ENCODE measurements at places on chromosomes 16 and 17.
A peak's percentile ranks its signal among the peaks of the same experiment; 100 is the strongest.

DNA sequence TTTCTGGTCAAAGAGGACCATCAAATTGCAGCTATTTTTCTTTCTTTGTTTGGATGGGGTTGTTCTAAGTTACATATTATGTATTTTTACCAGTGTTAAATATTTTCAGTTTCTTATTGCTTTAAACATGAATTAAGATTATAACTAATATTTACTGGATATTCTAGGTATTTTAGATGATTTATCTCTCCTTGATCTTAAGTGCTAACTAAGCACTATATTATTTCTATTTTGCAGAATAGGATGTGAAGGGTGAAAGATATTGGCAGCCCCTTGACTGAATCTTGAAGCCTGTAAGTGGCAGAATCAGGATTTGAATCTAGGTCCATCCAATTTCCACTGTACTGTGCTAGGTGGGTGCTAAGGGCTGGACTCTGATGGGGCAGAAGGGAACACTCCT is 307.3 kb upstream of the CCL2 start:
- no peak for DNase-seq

DNA sequence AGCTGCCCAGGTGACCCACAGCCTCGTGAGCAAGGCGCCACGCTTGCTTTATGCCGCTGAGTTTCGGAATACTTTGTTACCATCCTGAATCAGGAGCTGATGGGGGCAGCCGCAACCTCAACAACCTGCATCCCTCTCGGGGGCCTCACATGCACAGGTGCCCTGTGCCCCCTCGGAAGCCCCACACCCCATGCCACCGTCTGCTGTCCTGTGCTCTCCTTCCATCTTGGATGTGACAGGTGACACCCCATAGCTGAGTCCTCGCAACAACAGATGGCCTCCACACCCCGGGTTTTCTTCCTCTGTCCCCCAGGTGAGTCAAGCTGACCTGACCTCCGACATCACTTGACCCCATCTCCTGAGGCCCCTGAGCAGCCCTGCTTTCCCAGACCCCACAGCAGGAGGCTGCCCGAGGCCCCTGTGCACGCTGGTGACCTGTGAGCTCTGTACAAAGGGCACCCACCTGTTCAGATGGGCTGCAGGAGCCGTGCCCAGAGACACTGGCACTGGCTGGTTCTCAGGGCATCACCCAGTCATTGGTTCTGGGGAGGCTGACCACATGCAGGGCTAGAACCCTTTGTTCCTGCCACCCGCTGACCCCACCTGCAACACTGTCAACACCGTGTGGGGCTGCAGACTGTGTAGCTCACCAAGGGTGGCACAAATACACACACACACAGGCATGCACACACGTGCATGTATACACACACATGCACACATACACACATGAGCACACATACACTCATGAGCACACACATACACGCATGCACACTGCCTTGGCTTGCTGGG is 57.7 kb downstream of the RMI2 start:
- DNase-seq, result no peak

DNA sequence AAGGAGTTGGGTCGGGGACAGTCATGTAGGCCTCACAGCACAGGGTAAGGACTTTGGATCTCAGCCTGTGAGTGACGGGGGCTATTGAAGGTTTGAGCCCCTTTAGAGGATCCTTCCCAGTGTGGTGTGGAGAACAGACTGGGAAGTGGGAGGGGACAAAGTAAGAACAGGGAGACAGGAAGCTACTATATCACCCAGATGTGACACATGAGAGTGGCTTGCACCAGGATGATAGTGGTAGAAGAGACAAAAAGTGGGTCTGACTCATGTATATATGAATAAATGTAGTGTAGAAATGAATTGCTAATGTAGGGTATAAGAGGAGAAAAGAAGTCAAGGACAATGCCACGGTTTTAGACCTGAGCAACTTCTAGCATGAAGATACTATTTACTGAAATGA is 4.5 kb downstream of the NUP93 start:
- no peak for DNase-seq

GRCh38 chr17:29116804-29117753 is 63.1 kb downstream of the MYO18A start:
- DNase-seq, result peak; percentile 8

- no peak for DNase-seq
Measured at GRCh38 chr16:75028544-75029135, 29.8 kb downstream of the ZNRF1 start.

GRCh38 chr17:40540448-40540847 is 24.8 kb downstream of the CCR7 start:
- no peak for DNase-seq

- no peak for DNase-seq
Measured at GRCh38 chr16:69693916-69694315, 32.4 kb downstream of the NQO1 start.

DNA sequence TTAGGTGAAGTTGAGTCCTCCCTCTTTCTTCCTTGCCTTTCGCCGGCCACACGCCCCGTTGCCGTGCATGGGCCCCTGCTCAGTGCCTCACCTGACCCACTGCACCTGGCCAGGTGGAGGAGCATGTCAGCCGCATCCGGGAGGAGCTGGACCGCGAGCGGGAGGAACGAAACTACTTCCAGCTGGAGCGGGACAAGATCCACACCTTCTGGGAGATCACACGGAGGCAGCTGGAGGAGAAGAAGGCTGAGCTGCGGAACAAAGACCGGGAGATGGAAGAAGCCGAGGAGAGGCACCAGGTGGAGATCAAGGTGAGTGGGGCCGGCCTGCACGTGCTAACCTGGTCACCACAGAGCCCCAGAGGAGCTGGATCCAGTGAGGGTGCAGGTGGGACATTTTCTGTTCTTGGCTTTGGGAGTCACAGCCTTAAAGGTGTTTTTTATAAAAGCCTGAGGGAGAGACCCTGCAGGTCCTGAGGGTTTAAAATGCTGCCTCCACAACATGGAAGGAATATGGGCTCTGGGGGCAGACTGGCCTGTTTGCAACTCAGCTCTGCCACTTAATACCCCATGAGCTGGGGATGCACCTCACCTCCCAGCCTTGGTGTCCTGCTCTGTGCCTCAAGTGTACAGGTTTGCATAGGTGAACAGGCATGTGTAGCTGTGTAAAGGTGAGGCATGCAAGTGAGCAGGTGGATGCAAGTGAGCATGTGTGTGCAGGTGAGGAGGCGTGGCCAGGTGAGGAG is 12.1 kb upstream of the DBNDD1 start:
- DNase-seq, result no peak

- DNase-seq, result no peak
Measured at GRCh38 chr17:27650836-27651235, 19.8 kb downstream of the LGALS9 start.

DNA sequence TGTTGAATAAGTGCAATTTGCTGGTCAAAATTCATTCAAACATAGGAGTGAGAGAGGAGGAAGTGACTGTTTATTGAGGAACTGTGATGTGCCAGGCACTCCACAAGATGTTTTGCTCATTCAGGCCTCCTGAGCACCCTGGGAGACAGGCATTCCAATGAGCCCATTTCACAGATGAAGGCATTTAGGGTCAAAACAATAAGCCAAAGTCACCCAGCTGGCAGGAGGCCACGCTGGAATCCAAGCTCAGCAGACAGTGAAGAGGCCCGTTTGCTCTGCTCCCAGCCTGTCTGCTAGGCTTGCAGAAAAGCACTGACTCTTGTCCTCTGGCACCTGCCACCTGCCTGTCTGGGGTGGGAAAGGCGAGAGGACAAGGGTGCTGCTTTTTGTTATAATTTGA is 10.1 kb upstream of the SLC25A39 start:
- DNase-seq, result no peak

GRCh38 chr16:16973707-16974591 is 496.8 kb downstream of the XYLT1 start:
- DNase-seq, result no peak

GRCh38 chr17:628089-628941 is 86.3 kb downstream of the VPS53 start:
- no peak for DNase-seq

GRCh38 chr16:57531635-57532265 is 4.6 kb downstream of the CCDC102A start:
- DNase-seq, result no peak

GRCh38 chr17:53193044-53193443 is 629.7 kb upstream of the KIF2B start:
- no peak for DNase-seq

DNA sequence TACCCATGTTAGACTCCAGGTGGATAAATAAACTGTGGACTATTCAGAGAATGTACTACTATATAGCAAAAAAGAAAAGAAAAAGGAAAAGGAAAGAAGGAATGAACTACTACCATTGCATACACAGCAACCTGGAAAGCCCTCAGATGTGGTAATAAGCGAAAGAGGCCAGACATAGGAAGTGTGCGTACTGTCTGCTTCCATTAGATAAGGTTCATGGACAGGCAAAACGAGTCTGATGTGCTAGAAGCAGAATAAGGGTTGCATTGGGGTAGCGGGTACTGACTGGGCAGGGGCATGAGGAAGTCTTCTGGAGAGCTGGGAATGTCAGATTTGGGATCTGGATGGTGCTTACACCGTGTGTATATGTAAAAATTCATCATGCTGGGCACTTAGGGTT is 21.8 kb downstream of the CLEC16A start:
- no peak for DNase-seq

DNA sequence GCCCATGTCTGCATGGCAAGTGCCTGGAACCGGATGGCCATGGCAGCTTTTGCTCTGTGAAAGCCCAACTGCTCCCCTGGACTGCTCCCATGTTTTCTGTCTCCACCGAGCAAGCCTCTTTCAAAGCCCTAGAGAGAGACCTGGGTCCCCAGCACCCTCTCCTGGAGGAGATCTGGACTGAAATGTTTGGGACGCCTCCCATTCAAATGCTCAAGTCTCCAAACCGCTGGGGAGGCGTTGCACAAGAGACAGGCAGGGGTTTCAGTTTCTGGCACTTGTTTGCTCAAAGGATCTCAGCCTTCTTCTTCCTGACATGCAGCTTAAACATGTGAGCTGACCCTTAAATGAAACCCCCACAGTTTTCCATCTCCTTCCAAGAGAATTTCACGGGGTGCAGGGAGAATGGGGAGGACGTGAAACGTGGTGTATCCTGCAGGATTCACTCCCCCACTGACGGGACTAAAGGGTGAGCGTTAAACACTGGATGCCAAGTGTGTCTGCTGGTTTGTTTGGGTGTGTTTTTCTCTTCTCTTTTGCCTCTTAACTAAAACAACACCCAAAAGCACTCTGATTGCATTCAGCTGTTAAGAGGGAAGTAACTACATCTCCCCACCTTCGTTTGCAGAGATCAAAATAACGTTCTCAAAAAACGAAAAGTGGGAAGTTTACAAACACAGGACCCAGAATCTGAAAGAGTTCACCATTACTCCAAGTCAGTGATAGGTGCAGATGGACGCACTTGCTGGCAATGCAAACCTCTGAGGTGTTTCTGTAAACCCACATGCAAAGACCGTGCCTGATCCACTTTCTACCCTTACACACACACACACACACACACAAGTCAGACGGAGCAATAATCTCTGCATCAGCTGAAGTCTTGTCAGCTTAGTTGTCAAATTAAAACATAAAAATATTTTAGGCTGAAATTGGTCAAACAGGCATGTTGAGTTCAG is 256.9 kb downstream of the C16orf95 start:
- no peak for DNase-seq

GRCh38 chr16:68972013-68972412 is 128.7 kb downstream of the TANGO6 start:
- no peak for DNase-seq

- no peak for DNase-seq
Measured at GRCh38 chr17:47368262-47368661, 44.5 kb downstream of the EFCAB13 start.

DNA sequence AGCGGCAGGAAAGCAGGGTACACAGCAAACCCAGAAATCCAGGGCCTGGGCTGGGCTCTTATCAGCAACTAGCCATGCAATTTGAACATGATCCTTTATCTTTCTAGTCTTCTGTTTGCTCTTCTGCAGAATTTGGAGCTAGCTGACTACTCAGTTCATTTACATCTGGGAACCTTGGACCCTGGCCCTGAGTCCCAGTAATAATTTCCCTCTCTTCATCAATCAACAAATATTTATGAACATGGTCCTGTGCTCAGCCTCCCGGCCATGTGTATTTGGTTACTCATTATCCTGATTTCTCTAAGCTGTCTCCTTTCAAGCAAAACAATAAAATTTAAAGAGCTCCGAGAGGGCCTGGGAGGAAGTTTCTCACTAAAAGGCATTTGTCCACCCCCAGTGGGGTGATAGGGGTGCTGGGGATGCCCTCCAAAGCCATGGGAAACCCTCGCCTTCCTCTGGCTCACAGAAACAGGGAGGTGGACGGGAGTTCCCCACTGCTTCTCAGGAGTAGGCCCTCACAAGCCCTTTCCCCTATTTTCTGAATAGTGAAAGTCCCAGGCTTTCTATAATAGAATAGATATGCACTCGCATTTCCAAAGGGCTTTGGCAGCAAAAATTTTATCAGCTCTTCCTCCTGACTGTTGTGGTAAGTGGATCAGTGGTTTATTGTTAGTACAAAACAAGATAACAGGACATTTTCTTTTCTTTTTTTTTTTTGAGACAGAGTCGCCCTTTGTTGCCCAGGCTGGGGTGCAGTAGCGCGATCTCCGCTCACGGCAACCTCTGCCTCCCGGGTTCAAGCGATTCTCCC is 6.9 kb upstream of the WDR59 start:
- DNase-seq, result no peak

DNA sequence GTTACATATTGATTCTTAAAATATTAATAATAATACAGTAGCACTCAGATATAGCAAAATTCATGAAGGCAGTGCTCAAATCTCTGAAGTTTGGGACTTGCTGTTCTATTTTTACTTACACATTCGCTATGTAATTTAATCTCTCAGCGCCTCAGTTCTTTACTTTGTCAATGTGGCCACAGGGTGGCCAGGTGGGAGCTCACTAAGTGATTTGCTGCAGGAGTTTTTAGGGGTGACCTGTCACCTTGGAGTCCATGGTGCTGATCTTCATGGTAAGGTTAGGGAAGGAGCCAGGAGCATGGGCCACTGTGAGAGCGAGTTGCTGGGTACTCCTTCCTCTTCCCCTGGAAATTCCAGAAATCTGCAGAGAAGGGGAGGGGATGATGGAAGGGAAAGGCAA is 28.1 kb downstream of the VWA3A start:
- DNase-seq, result no peak

- DNase-seq, result no peak
Measured at GRCh38 chr17:1931844-1932579, 93.1 kb downstream of the RTN4RL1 start.

DNA sequence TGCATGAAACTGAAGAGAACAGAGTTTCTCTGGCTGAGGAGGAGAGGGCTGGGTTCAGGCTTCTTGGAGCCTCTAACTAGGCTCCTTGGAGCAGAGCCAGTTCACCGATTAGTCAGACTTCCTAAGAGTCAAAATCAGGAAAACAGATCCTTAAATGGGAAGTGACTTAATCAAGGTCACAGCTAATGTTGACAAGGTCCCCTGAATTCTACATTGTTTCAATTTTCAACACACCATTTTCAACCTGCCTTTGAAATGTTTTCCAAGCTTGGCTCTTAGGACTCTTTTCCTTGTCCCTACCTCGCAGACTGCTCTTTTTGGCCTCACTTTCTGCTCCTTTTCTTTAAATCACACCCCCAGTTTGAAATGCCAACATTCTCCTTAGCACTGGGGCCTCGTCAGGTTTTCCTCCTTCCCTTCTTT is 16.3 kb downstream of the MYL4 start:
- DNase-seq, result peak; percentile 12

Measured in DMS 273 treated with DMSO at 0.1 percent for 48 hours (cell line).